ENCODE measurements at places on chromosomes 5 and 9.

- DNase-seq, result no peak
Measured at GRCh38 chr9:85142496-85142911, 473.0 kb downstream of the NTRK2 start.

- DNase-seq, result no peak
Measured at GRCh38 chr5:147075187-147075586, 159.6 kb upstream of the STK32A start.

- DNase-seq, result no peak
Measured at GRCh38 chr5:91245871-91246270, 137.2 kb downstream of the ARRDC3 start.

DNA sequence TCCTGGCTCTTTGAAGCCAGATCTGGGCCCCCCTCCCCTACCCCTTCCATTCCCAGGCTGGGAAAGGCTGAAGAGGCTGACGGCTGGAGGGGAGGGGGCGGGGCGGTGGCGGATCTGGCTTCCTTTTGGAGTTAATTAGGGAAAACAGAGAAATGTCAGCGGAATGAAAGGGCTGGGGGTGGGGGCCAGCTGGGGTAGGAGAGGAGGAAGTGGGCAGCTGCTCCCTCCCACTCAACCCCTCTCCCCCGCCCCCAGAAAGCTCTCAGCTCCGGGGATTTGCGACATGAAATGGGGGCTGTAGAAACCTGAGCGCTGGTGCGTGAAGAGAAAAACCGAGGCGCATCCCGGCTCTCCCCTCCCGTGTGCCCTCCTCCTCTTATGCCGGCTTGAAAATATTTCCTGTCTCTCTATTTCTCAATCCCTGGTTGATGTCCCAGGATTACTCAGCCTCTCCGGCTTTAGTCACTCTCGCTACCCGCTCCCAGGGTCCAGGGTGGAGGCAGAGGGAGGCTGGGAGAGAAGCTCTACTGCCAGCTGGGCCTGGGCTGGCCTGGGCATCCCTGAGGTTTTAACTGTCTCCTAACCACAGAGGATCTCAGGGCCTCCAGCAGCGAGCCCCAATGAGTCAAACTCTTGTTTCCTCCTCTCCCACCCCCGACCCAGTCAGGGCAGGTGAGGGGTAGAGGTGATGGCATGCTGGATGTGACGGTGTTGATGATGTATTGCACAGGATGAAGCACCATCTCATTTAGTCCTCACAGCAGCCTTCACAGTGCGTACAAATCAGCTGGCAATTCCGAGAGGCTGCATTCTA, 20.1 kb downstream of the PCDHGC5 start:
- peak; percentile 62 for DNase-seq

- DNase-seq, result no peak
Measured at GRCh38 chr5:158679221-158679641, 420.5 kb downstream of the EBF1 start.

DNA sequence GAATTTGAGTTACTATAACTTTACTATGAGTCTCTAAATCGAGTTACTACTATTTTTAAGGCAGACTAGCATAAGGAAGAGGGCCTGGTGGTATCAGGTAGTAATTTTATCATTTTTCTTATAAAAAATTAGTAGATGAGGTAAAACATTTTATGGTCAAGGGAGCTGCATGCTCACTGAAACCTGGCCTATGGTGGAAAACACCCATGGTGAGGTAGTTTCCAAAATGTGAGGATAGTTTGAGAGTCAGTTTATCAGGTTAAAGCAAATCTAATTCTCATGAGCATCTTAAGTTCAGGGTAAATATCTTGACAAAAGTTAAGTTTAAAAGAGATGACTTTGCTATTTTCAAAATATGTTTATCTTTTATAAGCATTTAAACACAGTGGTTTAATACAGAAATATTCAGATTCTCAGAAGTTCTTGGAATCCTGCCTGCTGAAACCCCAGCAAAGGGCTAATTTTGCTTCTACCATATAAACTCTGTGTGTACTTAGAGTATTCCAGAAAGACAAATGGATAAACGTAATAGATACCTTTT, 10.0 kb downstream of the DDX4 start:
- DNase-seq, result no peak

DNA sequence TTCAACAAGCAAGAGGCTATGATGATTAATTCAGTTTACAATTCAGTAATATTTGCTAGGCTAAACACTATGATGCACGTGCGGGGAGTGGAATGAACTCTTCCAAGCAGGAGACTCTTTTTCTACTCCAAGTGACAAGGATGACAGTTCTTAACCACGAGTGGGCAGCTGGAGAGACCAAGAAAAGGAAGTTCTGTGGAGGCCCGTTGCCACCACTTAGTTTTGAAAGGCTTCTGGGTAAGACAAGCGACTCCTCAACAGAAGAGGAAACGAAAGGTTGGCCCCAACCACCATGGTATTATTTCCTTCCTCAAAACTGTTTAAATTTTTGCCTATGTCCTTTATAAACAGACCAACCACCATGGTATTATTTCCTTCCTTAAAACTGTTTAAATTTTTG, 2.8 kb downstream of the DCAF12 start:
- DNase-seq, result no peak

DNA sequence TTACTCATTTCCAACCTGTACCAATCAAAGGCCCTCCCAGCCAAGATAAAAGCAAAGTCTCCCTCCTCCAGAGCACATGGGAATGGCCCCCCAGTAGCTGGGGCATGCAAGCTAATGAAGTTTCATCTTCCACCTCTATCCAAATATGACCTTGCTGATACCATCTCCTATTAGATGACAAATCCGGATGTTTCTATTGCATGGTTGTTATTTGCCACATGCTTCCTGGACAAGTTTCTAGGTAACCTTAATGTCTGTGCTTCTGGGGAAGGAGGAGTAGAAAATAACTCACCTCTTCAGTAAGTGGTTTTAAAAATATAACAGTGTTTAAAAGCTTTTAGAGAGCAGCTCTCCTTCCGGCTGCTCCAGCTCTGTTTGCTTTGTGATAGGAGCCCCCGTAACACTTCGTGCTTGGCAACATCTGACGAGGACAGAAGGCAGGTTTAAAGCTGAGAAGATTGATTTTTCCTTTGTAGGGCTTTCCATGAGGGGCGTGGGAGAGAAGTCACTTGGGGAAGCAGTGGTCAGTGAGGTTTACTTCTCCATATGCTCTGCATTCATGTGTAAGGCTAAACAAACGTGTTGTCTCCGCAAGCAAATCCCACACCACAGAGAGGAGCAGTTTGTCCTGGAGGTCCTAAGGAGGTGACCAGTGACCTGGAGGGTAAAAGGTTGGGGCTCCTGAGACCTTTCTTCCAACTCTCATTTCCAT, 40.3 kb upstream of the GLRX start:
- no peak for DNase-seq

GRCh38 chr5:148733601-148734438, 79.5 kb upstream of the HTR4 start:
- no peak for DNase-seq

DNA sequence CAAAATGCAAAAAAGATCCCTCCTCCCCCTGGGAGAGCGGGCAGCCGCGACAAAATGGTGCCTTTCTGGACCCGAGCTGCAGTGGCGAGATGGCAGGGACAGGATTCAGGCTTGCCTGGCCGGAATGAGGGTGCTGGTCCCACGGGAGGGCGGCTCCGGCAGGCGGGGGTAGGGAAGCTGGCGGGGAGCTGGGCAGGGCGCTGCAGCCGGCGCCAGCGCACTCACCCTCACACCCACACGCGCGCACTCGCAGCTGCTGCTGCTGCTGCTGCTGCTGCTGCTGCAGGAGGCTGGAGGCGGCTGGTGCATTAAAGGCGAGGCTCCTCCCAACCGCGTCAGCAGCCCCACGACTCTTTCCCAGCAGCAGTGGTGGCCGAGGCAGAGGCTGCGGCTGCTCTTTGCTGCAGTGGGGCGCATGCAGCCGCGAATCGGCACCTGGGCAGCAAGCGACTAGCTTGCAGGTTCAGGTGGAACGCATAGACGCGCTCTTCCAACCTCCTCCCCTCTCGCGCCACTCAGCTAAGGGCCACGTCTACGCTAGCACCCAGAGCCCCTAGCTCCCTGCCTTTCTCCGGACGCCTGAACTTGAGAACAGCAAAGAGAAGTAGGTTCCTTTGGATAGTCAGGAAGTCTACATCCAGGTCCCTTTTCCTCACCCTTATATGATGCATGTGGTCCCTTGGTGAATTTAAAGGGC, at the start of gene PPP2R2B:
PPP2R2B (minus strand) TSS at position 282 of the 697 bp plus-strand sequence.
- no peak for DNase-seq

DNA sequence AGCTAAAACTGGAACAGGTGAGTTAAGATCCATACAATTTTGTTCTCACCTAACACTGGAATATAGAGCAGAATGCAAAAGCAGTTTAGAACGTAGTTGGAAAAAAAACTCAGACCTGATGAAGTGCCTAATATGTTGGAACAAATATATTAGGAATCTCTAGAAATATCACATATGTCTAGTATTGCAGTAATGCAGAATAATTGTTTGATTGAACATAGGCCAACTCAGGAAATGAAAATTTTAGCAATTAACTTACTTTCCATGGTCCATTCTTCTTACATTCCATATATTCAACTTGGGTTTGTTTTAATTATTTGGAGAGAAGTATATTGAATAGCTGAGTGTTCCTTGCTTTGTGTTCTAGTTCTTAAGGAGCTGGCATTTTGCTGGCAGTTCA, 111.8 kb upstream of the ADAMTSL1 start:
- DNase-seq, result no peak

- DNase-seq, result no peak
Measured at GRCh38 chr5:129500101-129500500, 40.0 kb downstream of the ADAMTS19 start.

DNA sequence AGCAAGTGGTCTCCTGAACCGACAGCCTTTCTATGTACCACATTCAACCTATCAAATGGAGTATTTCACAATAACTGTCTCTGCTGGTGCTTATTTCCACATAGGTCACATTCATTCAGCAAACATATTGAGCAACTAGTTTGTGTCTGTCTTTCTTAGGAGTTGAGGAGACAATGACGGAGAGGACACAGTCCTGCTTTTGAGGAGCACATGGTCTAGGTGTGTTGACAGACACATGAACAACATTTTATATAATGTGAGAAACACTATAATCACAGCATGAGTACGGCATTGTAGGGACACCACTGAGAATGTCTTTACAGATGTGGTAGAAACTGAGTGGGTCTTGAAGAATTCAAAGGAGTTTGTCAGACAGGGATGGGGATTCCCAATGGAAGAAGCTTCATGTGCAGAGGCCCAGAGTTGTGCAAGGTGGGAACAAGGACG, 28.5 kb downstream of the NFIL3 start:
- DNase-seq, result no peak

- DNase-seq, result no peak
Measured at GRCh38 chr5:176542596-176543427, 5.6 kb upstream of the RNF44 start.

- DNase-seq, result no peak
Measured at GRCh38 chr5:457195-457961, 14.4 kb downstream of the EXOC3 start.

DNA sequence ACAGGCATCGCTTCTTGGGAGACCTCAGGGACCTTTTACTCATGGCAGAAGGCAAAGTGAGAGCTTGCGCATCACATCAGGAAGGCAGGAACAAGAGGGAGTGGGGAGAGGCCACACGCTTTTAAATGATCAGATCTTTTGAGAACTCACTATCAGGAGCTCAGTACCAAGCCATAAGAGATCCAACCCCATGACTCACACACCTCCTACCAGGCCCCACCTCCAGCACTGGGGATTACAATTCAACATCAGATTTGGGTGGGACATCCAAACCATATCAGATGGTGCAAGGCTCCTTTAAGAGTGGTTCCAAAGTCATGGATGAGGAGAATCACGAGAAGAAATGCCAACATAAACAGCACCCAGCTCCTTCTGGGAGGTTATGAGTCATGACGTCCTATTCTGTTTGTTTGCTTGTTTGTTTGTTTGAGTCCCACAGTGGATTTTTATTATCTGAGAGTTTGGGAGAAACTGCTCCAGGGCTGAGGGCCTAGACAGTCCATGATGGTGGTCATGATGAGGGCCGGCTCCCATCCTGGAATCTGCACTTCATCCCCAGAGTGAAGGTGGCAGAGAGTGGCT, 453.5 kb downstream of the GADD45G start:
- DNase-seq, result no peak

GRCh38 chr9:134014946-134015345, 10.3 kb upstream of the BRD3OS start:
- DNase-seq, result no peak

GRCh38 chr9:82168585-82168984, 180.0 kb downstream of the SPATA31D1 start:
- DNase-seq, result no peak

GRCh38 chr9:89171693-89172092, 6.9 kb downstream of the SHC3 start:
- no peak for DNase-seq

- DNase-seq, result no peak
Measured at GRCh38 chr5:122118356-122118948, 10.9 kb upstream of the ZNF474 start.

- no peak for DNase-seq
Measured at GRCh38 chr5:114243281-114243971, 118.4 kb upstream of the KCNN2 start.

GRCh38 chr5:58933891-58934628, 351.2 kb downstream of the RAB3C start:
- no peak for DNase-seq

GRCh38 chr9:70205366-70206020, 53.3 kb upstream of the SMC5 start:
- DNase-seq, result no peak

DNA sequence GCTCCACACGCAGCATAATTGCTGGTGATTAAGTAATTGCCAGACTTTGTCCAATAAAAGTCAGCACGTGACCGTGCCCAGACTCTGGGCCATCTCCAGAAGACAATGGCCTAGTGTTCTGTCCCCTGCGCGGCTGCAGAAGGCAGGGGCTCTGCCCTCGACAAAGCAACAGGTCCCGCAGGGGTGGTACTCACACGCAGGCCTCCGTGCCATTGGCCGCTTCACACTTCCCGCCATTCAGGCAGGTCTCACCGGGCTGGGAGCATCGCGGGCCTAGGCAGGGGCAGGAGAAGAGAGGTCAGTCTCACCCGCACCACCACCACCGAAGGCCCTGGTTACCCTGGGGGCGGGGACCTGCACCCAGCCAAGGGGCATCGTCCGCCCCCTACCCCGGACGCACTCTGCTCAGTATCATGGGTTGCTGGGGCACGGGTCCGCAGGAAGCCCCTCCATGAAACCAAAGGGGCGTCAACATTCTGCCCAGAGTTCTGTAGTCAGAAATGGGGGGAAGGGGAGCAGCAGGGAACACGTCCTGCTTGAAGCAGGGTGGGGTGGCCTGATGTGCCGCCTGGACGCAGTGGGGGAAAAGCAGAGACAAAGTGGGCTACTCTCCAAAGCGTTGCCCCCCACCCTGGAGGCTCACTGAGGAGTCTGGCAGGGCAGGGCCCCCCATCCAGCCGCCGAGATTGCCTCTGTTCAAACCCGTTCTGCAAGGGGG, 1.9 kb downstream of the NOTCH1 start:
- DNase-seq, result peak; percentile 87

- no peak for DNase-seq
Measured at GRCh38 chr9:83198371-83198770, 135.4 kb upstream of the RASEF start.

DNA sequence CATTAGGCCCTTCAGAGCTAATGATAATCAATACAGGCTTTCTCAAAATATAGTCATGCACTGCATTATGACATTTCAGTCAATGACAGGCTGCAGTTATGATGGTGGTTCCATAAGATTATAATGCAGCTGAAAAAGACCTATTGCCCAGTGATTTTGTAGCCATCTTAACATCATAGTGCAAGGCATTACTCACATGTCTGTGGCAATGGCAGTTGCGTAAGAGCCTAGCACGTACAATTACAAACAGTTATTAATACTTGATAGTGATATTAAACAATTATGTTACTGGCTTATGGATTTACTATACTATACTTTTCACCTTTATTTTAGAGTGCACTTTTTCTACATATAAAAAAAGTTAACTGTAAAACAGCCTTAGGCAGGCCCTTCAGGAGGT, 214.8 kb downstream of the ISL1 start:
- no peak for DNase-seq
